GM18507 (cell line): ENCODE measurements at places on chromosomes 13 and 19.

GRCh38 chr19:7773841-7774240, 10.8 kb downstream of the CLEC4M start:
- DNase-seq = no peak

DNA sequence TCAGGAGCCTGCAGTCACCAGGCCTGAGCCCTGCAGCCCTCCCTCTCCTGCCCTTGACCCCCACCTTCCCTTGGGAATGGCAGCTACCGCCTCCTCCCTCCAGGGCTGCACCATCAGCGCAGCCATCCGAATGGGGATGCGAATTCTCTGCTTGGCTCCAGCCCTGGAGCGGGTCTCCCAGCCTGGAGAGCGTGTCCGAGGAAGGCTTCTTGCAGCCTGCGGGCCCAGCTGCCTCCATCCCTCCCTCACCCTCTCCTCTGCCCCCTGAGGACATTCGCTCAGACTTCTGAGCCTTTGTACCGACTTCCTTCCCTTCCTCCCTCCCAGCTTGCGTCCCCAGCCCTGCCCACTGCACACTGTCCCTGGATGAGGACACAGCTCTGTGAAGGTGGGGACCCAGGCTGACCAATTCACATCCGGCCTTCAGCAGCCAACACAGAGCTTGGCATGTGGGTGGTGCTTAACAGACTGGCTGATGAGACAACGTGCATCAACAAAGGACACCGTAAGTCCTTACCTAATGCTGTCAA, 6.0 kb upstream of the NKPD1 start:
- DNase-seq = no peak

DNA sequence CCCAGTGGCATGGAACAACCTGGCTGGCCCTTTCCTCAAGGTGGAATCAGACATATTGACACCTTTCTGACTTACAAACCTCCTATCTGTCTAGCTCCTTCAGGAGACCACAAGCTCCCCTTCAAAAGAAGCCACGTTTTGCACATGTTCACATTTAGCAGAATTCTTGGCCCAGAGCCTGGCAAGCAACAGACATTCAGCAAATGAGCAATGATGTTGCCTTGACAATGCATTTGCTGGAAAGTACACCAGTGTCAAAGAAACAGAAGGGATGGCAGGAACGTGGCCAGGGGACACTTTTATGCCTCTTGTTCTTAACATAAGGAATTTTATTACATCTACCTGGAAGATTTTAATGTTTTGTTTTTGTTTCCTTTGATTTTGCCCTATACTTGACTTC, 85.5 kb upstream of the FGF14 start:
- no peak for DNase-seq

DNA sequence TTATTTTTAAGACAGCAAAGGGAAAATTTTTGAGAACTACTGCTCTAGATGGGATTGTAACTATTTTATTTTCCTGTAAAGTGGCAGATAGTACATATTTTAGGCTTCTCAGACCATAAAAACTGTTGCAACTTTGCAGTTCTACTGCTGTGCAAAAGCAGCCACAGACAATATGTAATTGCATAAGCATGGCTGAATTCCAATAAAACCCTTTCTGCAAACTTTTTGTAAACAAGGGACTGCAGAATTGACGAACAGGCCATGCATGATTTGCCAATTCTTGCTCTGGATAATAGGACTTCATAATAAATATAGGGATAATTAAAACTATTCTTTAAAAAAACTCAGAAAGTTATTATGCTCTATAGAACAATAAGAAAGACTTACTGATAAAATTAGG, 149.1 kb downstream of the SLITRK5 start:
- no peak for DNase-seq

DNA sequence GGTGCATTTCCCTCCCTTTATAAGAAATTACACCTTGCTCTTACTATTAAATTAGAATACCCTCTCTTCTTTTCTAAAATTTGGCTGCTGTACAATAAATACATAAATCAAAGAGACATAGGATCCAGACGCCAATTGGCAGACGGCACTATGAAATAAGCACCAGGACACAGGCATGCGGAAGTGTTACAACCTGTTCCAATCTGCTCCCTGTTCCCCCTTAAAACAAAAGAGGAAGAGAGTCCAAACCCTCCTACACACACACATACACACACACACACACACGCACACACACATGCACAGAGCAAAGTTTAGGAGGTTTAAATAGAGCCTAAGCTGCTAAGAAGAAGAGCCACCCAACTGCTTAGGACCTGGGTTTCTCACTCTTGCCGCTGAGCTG, 75.6 kb upstream of the ZNF507 start:
- DNase-seq = no peak

DNA sequence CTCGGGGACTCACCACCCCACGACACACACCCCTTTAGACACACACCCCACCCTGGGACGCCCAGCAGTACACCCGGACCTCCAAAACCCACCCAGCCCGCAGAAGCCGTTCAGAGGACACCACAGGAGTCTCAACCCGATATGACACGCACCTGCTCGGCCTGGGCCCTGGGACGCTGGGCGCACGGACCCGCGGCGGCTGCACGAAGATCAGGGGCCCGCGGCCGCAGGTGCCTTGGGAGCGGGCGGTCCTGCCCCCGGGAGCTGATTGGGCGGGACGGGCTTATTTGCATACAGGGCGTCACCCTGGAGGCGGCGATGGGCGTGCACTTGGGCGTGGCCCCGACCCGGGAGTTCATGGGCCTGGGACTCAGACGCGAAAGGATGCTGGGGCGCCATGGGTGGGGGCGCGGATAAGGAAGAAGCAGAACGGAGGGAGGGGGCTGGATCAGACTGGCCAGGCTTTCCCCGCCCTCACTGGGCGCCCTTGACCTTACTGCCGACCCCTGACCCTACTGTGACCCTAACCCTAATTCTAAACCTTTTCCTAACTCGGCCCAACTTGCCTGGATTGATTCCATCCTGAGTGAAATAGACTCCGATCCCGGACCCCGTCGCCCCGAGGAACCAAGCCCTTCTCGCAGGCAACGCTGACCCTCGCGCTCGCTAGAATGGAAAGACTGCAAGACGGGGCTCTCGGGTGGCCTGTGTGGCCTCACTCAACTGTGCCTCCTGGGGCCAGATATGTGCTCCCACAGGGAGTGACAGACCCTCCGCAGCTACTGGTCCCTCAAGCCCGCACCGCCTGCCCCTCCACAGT, at the start of gene MEF2B:
MEF2B (minus strand) TSS at position 211 of the 820 bp plus-strand sequence. CDS start 19,528 bp downstream, outside the sequence.
- DNase-seq = peak; percentile 87

DNA sequence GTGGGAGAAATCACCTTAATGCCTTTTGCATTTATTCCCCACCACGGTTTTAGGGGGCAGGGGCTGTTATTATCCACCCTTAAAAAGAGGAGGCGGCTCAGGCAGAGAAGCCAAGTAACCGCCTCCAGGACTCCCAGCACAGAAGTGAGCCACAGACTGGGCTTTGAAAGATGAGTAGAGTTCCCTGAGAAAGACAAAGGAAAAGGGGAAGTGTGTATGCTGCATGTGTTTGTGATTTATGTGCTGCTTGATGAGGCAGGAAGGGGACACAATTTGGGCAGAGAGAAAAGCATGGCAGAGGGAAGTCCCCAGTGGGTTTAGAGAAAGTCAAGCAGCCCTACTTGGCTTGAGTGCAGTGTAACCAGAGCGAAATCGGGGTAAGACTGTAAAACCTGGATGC, 85.0 kb downstream of the DOCK9 start:
- no peak for DNase-seq
